Hematopoietic multipotent progenitor cell (in vitro differentiated cells): ENCODE measurements at places on chromosomes 6 and 20.

- no peak for DNase-seq
Measured at GRCh38 chr6:30543821-30544220, 12.5 kb downstream of the GNL1 start.

DNA sequence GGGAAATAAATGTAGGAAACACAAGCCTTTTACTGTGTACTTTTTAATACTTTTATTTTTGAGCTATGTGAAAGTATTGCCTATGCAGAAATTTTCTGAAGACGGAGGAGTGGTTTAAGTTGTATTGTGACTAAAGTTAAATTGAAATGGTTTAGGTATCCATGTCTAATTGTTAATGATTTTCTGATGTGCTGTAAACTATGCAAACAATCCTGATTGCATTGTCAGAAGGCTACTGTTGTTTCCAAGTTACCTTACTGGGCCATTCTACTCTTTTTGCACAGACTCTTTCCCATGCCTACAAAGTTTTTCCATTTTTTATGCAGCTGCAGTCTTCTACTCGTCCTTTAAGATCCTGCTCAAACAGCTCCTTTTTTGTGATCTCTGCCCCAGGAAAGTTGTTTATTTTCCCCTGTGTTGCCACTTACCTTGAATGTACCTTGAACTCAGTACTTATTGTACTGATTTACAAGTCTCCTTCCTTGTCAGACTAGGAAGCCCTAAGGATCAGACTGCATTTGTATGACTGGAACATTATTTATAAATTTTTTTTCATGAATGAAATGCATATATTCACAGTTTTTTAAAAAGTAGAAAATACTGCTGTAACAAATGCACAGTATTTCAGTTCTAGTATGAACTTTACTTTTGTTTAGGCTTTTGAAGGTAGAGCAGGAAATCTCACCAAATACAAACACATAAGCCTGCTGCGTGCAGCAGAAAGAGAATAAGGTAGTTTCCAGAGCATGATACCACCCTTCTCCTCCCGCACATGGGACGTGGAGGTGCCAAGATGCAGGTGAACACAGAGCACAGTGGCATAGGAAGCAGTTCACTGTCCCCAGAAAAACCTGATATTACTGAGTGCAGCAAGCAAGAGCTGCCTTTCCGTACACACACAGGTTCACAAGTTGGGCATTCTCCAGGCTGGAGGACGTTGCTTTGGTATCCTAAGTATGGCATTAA is 97.8 kb downstream of the CRYBG1 start:
- no peak for DNase-seq

GRCh38 chr6:87913974-87914373 is 133.7 kb upstream of the SPACA1 start:
- no peak for DNase-seq

GRCh38 chr6:35327349-35328027 is 14.9 kb upstream of the PPARD start:
- DNase-seq: no peak

GRCh38 chr6:49027644-49028043 is 435.4 kb downstream of the MMUT start:
- DNase-seq: no peak

DNA sequence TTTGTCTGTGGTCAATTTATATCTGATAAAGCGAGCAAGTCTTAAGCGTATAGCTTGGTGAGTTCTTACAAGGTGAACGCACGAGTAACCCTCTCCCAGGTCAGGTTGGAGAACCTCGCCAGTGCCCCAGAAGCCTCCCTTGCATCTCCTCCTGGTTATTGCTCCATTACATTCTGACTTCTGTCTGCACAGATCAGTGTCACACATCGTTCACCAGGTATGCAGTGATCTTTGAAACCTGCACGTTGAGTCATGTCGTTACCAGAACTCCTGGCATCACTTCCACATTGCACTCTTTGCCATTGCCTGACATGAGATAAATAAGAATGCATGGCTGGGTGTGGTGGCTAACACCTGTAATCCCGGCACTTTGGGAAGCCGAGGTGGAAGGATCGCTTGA is 44.2 kb downstream of the AKAP12 start:
- DNase-seq: no peak
